NCI-H510A treated with DMSO at 0.1 percent for 48 hours (cell line): ENCODE measurements at places on chromosomes 4 and X.
A peak's percentile ranks its signal among the peaks of the same experiment; 100 is the strongest.

DNA sequence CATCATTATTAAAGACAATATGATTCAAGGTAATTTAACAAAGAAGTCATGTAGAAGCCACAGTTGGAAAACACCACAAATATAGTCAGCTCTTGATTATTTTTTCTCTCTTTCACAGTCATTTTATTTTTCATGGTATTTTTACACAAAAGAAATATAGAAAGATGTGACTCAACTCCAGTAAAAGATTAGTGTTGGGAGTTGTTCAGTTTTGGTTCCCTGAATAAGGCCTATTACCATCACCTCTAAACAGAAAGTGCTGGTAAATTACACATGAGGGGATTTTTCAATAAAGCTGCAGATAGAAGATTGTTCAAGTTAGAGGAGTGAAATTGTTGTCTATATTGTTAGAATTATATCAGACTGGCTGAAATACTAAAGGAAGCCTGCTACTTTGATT, 107.0 kb downstream of the DDIT4L start:
- DNase-seq = no peak

GRCh38 chrX:54570332-54570731, 40.3 kb downstream of the GNL3L start:
- DNase-seq = no peak

GRCh38 chr4:102042871-102043802, 252.6 kb downstream of the BANK1 start:
- no peak for DNase-seq

GRCh38 chr4:181475781-181476507, 767.3 kb upstream of the TENM3 start:
- no peak for DNase-seq

- no peak for DNase-seq
Observed at GRCh38 chr4:60723796-60724195, 476.3 kb upstream of the ADGRL3 start.

DNA sequence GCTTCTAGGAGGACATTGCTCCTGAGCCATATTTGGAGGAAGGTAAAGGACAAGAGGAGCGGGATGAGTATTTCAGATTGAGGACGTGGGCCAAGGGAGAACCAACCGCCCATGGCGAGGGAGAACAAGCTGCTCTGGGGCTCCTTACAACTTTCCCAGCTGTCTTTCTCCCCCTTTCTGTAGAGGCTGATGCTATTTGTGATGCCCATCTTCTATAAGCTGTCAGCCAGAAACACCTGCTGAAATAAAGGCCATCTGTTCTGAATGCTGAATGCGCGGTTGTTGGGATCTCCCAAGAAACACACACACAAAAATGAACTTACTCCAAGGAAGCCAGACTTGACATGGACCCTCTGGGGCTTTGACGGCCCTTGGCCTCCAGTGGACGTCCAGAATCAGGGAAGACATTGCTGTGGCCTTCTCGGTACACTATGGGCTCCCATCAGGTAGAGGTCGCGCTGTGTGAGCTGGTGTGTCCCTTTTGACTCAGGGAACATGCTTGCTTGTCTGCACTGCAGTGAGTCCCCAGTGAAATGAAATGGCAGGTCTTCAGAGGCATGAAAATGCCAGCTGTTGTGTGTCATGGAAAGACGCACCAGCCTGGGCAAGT, 30.9 kb downstream of the RWDD4 start:
- DNase-seq = no peak

- DNase-seq = no peak
Observed at GRCh38 chrX:68824565-68825125, 4.2 kb upstream of the EFNB1 start.

GRCh38 chr4:129377131-129377845, 281.3 kb downstream of the C4orf33 start:
- no peak for DNase-seq

DNA sequence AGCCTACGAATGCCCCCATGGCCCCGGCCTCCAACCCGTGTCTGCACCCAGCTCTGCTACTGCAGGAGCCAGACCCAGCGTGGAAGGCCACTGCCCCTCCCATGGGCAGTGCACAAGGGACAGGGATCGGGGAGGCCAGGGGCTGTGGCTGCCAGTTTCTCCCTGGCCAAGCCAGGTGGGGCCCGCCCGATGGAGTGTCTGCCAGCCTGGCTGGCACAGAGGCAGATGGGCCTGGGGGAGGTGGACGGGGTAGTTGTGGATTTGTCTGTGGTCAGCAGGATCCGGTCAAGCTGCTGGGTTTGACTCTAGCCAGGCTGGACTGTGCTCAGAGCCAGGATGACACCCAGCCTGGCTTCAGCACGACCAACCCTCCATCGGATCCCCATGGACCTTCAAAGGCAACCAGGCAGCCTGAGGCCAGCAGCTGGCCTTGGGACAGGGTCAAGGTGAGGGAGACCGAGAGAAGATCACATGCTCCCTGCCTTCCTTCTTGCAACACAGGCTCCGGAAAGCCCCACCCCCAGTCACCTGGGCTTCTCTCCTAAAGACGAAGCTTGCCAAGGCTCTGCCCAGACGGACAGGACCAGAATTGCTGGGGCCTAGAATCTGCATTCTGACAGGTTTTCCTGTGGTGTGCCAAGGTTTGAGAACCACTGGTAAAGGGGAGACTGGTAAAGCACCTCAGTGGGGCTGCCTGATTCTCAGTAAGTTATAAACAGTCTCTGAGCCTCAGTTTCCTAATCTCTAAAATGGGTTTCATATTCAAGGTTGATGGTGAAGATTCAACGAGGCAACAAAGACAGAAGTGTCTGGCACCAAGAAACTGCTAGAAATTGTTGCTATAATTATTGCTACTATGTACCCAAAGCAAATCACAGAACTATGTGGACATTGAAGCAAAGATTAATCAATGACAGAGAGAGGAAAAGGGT, 78.6 kb downstream of the PPP2R2C start:
- DNase-seq = no peak

- DNase-seq = peak; percentile 1
Observed at GRCh38 chrX:49919617-49920016, 2.8 kb upstream of the CLCN5 start.

- peak; percentile 66 for DNase-seq
Observed at GRCh38 chr4:38663090-38663800, 754 bp upstream of the KLF3 start.

- no peak for DNase-seq
Observed at GRCh38 chrX:129641469-129641868, 13.3 kb downstream of the APLN start.
